ENCODE measurements at places on chromosomes 5 and 9. TPM values are rescaled to one million over a fixed set of nuclear protein-coding genes. Genes with fewer than 3 reads are reported as not detected.

The EFNA5 gene
- 7.8 TPM for total RNA-seq

GRCh38 chr9:89191004-89191403 is 12.4 kb upstream of the SHC3 start:
- DNase-seq: no peak

- DNase-seq: no peak
Observed at GRCh38 chr5:61313960-61314681, 17.9 kb upstream of the ZSWIM6 start.

The RRAGA gene
- 28.2 TPM for total RNA-seq

GRCh38 chr9:112750764-112751055 is 150 bp downstream of the SNX30 start:
- DNase-seq: no peak

The BAAT gene
- not detected for total RNA-seq

The NOP16 gene
- total RNA-seq: 56.2 TPM

DNA sequence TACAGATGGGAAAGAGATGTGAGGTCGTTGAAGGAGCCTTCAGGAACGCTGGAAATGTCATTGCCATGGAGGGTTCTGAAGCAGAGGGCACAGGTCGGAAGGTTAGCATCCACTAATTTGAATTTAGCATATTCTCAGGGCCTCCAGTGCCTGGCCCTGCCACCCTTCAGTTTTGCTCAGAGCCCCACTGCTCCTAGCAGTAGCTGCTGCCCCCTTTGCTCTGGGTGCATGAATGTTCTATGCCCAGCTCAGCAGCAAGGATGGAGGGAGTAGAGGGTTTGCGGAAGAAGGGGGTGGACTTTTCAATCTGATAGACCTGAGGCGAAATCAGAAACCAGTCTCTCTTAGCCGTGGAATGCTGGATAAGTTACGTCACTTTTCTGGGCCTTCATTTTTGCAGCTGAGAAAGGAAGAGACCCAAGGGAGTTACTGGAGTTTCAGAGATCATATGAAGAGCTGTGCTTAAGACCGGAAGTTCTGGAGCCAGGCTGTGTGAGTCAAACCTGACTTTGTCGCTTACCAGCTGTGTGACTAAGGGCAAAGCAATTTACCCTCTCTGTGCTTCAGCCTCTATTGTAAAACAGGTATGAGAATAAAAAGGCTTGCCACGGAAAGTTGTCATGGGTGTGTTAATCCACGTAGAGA is 133.2 kb upstream of the PANK3 start:
- no peak for DNase-seq

All from H7 (cell line).